Activated CD4-positive, CD25-positive, alpha-beta regulatory T cell treated with anti-CD3 and anti-CD28 coated beads, Interleukin-2, amount 50 U/mL, for 24 hours (primary cell): ENCODE measurements at places on chromosomes 2 and 18.

- no peak for ATAC-seq
Measured at GRCh38 chr2:86028766-86029381, 76.8 kb downstream of the POLR1A start.

GRCh38 chr2:104025295-104025694 is 828.6 kb upstream of the POU3F3 start:
- no peak for ATAC-seq

DNA sequence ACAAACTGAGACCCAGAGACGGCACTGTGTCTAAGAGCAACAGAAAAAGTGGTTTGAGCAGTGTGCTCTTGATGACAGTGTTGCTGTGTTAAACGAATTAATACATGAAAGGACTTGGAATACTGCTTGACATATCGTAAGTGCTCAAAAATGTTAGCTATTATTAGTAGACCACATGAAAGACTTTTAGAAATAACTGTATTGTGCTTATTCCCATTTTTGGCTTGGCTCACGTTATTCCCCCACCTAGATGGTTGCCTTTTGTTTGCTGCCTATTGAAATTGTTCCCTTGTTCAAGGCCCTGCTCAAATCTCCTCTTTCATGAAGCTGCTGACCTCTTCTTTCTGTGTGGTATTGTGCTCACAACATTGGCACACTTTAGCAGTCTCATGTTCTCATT is 27.8 kb upstream of the C2orf74 start:
- no peak for ATAC-seq

DNA sequence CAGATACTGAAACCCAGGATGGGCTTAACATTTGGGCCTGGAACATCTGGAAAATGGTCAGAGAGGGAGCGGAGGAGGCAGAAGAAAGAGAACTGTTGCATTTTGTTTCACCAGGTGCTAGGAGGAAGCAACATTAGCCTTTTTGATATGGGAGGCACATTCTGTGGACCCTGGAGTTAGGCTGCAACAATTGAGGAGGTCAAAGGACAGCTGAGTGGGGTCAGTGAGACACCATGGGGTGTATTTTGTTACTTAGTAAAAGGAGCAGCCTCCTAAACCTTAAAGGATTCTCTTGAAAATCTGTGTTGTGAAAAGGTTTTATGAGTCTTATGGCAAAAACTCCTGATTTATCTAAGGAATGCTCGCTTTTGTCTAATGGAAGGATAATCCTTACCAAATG is 124.9 kb downstream of the GREB1L start:
- ATAC-seq: no peak

- ATAC-seq: no peak
Measured at GRCh38 chr2:95329891-95330793, 33.0 kb downstream of the KCNIP3 start.

- no peak for ATAC-seq
Measured at GRCh38 chr18:12516049-12516630, 108.4 kb downstream of the PRELID3A start.

DNA sequence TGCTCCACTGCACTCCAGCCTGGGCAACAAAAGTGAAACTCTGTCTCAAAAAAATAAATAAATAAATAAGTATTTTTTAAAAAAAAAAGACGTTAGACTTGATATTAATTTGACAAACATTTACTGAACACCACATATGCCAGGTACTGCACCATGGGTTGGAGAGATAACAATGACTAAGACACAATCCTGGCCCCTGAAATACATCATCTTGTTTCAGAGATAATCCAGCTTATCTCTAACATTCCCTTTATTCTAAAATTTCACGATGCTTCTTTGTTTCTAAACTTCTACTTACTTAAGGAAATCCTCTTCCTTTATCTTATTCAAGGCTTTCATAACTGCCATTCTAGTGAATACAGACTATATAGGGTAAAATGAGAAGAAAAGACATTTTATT is 55.0 kb upstream of the PEX13 start:
- no peak for ATAC-seq

DNA sequence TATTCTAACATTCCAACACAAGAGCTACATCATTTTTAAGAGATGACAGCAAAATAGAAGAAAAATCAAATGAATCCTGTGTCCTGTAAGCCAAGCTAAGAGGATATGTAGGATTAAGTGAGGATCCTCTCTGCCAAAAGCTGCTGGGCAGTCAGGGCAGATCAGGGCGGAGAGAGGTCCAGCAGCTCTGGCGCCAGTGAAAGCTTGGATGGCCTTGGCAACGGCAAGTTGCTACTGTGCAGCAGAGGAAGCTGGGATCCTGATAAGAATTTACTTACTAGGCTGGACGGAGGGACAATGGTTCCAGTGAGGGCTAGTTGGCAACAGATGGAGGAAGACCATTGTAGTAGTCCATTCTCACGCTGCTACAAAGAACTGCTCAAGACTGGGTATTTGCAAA is 391.5 kb downstream of the XIRP2 start:
- ATAC-seq: no peak

GRCh38 chr2:86500325-86501083 is 59.3 kb downstream of the KDM3A start:
- ATAC-seq: no peak

DNA sequence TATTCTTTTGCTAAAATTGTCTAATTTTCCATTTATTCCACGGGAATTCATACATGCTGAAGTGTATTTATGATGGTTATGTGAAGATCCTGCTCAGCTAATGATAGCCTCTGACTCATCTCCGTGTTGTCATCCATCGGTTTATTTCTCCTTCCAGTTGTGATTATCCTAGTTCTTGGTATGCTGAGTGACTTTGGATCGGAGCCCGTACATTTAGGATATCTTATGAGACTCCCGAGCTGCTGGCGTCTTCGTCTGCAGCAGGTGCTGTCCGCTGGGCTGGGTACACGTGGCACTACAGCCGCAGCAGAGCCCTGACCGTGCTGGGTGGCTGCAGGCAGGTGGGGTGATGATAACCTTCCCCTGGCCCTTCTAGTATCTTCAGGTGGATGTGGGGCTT is 40.1 kb upstream of the GALR1 start:
- no peak for ATAC-seq

- ATAC-seq: no peak
Measured at GRCh38 chr2:223026357-223027110, 25.5 kb upstream of the KCNE4 start.

GRCh38 chr2:212114489-212114888 is 424.1 kb downstream of the ERBB4 start:
- ATAC-seq: no peak
